ENCODE measurements at places on chromosomes 1 and 21. TPM values are rescaled to one million over a fixed set of nuclear protein-coding genes. Genes with fewer than 3 reads are reported as not detected.

- peak; percentile 25 for DNase-seq
Observed at GRCh38 chr1:109786531-109787021, 22.9 kb upstream of the EPS8L3 start.

- DNase-seq: no peak
Observed at GRCh38 chr1:25018943-25019336, 88.9 kb upstream of the RUNX3 start.

Gene SH2D1B
- not detected for total RNA-seq

Gene AKT3
- total RNA-seq: 100 TPM

DNA sequence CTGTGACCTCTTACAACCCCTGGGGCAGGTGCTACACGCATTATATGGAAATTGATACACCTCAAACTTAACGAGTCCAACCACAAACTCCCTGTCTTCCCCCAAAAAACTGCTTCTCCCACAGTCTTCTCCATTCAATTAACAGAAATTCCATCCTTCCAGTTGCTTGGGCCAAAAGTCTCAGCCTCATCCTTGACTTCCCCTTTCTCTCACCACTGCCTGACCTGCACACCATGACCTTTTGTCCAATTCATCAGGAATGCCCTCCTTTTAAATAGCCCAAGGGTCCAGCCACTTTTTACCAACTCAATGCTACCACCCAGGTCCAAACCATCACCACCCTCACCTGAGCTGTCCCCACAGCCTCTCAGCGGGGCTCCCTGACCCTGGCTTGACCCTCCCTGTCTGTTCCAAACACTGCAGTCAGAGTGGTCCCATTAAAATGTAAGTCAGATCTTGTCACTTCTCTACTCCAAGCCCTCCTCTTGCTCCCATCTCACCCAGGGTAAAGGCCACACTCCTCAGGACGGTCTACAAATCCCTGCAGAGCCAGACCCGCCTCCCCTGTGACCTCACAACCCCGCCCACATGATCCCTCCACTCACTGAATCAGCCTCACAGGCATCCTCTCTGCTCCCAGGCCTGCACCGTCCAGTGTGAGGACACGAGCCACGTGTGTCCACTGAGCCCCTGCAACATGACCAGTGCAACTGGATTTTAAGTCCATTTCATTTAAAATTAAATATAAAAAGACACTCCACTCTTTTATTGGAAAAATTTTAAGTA, 18.5 kb downstream of the KCNN3 start:
- no peak for DNase-seq

DNA sequence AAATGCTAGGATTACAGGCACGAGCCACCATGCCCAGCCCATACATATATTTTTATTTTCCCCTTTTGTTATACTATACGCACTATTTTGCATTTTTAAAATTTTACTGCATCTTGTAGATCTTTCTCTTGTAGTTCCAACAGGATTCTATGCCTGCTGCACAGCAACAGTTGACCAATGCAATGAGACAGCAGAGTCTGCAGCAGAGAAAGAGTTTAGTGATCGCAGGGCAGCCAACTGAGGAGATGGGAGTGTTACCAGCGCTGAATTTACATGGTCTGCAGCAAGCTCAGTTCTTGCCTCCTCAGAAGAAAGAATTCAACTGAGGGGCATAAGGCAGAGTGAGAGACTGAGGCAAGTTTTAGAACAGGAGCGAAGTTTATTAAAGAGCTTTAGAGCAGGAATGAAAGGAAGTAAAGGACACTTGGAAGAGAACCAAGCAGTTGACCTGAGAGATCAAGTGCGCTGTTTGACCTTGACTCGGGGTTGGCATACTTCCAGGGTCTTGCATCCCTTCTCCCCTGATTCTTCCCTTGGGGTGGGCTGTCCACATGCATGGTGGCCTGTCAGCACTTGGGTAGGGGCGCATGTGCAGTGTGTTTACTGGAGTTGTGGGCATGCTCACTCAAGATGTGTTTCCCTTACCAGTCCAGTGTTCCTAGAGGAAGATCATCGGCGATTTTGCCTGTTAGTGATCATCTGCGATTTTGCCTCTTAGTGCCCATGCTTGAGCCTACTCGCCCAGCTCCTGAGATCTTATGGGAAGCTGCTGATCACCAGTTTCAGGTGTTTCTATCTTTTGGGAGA, 4.1 kb upstream of the MTOR start:
- DNase-seq: no peak

DNA sequence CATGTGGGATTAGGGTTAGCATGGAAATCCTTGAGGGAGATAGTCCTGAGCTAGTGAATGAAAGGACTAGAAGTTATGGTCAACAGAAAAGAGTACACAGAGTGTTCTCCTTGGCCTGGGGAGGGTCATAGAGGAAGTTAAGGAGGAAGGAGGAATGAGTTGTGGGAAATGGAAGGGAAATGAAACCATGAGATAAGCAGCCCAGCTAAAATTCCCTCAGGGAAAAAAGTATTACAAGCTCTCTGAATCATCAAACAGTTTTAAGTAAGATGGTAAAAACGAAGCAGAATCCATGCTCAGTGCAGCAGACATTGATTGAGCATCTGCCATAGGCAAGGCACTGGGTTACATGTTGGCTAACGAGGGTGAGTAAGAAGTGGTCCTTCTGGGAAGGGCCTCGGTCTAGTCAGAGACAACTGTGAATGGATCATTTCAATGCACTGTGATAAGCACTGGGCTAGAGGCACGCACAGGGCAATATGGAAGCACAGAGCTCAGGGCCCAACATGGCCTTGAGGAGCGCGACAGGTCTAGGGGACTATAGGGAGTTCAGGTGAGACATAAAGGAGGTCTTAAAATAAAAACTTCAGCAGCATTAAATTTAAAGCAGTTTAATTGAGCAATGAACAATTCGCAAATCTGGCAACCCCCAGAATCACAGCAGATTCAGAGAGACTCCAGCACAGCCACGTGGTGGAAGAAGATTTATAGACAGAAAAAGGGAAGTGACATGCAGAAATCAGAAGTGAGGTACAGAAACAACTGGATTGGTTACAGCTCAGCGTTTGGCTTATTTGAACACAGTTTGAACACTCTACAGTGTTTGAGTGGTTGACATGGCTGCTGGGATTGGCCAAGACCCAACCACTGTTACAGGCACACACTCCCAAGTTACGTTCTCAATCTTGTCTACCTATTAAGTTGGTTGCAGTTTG, 219.5 kb downstream of the HLX start:
- no peak for DNase-seq

DNA sequence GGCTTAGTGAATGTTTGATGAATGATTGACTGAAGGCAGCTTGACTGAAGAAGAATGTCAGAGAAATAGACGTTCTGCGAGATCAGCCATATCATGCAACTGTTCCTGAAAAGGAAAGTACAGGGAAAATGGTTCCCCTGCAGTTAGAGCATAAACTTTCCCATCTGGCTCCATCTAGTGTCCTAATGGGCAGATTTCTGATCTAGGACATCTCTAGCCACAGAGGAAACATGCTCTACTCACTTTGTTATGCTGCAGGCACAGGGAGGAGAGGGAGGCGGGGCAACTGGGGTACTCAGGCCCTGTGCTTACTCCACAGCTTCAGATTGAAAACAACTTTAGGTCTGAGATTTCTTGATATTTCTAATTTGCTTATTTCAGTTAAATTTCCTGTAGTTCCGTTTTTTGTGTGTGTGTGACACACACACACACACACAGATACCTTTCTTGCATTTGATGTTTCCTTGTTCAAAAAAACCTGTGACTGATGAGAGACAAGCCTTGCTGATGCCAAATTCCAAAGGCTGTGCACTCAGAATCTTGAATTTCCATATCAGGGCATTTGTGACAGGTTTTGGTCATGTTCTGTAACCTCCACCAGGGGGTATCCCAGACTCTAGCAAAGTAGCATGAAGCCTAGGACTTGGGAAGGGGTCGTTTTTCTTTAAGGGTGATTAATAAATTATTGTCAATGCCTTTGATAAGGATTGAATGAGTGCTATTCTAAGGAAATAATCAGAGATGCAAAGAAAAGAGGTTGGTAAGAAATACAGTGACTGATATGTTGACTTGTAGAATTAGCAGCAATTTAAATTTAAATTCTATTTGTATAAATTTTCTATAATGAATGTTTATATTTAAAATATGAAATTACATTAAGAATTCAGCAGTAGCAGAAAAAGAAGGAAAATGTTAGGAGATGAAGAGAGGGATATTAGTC, 139.7 kb upstream of the BEND5 start:
- no peak for DNase-seq

GRCh38 chr1:209586221-209586740, 2.8 kb downstream of the CAMK1G start:
- DNase-seq: no peak

Gene DIO1
- not detected for total RNA-seq

- no peak for DNase-seq
Observed at GRCh38 chr21:43640400-43640799, 18.9 kb downstream of the HSF2BP start.

DNA sequence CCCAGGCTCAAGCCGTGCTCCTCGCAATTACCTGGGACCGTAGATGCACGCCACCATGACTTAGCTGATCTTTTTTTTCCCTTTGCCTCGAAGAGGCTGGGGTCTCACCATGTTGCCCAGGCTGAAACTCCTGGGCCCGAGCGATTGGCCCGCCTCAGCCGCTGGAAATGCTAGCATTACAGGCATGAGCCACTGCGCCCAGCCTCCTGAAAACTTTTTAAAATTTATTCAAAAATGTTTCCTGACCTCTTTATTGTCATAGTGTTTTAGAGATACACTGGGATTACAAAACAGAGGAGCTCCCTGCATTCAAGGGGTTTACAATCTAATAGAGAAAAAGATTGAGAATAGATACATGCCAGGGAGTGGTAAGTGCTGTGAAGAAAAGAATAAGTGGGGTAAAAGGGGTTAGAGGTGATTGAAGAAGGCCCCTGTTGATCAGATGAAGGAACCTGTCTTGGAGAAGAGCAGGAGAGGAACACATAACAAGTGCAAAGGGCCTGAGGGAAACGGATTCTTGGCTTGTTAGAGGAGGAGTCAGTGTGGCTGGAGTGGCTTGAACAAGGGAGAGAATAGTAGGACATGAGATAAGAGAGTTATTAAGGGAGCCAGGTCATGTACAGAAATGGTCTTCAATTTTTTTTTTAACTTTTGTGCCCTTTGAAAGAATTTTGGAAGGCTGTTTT, 1.7 kb upstream of the TRIM33 start:
- no peak for DNase-seq

DNA sequence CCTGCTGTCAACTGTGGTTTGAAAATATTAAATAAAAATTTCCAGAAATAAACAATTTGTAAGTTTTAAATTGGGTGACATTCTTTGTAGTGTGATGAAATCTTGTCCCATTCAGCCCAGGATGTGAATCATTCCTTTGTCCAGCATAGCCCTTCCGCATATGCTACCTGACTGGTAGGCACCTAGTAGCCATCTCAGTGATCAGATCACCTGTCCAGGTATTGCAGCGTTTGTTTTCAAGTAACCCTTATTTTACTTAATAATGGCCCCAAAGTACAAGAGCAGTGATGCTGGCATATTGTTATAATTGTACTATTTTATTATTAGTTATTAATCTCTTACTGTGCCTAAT, 351.6 kb upstream of the B3GALT2 start:
- DNase-seq: no peak

DNA sequence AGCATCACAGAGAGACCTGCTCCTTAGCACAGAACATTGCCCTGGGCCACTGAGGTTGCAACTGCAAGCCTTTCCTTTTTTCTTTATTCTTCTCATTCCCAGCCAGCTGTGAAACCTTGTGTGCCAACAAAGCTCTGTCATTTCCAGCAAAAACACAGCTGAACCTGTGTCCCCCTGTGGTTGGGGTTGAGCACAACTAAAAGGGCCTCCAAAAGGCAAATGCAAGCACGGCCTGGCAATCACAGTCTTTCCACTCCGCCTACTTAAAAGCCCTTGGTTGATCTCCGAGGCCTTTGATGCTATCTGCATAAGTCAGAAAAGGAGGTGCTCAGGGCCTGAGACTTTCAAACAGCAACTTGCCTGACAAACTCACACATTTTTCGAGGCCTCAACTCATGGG, 32.7 kb downstream of the SUSD4 start:
- no peak for DNase-seq

- DNase-seq: peak; percentile 65
Observed at GRCh38 chr1:226223786-226224244, 351 bp downstream of the MIXL1 start.

Gene STUM
- total RNA-seq: 1.8 TPM

DNA sequence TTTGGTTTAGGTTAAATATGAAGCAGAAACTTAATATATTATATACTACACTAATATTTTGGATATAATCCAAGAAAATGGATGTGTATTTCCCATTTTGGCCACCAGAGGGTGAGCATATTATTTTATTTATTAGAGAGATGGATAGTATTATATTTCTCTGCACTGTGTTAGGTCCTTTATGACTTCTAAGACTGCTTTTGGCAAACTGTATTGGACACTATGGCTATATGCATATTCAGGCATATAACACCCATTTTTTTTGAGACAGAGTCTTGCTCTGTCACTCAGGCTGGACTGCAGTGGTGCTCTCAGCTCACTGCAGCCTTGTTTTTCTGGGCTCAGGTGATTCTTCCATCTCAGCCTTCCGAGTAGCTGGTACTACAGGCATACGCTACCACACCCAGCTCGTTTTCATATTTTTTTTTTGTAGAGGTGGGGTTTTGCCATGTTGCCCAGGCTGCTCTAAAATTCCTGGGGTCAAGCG, 17.8 kb upstream of the PGM1 start:
- DNase-seq: peak; percentile 49

- no peak for DNase-seq
Observed at GRCh38 chr1:192442736-192443135, 125.9 kb downstream of the RGS21 start.

Gene CD160
- total RNA-seq: 4.8 TPM

DNA sequence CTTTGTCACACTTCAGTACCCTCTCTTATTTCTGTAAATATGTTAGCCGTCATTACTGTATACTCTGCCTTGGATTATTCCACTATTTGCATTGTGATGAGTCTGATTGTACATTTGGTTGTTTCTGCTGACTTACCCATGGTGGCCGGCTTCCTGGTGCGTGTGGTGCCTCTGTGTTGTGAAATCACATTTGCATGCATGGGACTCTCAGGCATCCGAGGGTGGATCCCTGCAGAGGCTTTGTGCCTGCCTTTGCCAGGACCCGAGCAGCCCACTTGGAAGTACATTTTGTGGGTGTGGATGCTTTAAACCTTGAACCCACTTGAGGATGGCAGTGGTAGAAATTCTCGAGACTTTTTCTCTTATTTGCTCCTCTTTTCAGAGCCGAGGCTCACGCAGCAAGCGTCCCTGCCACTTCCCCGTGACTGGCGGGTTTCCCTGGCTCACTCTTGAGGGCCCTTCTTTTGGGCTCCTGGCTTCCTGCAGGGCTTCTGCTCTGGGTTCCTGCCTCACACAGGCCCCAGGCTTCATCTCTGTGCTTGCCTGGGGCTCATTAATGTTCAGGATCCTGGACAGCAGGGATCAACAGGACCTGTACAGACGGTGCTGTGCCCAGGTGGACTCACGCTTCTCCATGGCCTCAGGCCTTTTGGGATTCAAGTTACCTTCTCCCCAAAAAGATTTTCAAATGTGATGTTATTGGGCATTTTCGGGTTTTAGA, 36.6 kb downstream of the POFUT2 start:
- no peak for DNase-seq

DNA sequence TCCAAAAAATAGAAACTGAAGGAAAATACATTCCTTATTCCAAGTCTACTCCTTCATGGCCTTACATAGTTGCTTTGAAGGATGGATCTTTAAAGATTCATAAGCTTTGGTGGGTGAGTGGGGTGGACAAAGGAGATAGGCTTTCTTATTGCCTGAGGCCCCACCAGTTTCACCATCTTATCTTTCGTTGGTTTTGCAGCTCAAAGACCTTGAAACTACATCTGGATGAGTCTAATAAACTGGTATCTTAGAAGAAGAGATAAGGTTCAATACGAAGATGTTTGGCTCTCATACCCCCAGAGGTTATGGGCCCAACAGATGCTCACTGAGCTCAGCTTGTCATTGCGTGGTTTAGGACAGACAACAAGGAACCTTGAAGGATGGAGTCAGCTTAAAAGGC, 201.5 kb downstream of the HS2ST1 start:
- DNase-seq: no peak

All from stomach (tissue), 19 donors.